AG04450 (cell line): ENCODE measurements at places on chromosomes 2 and 18.

- DNase-seq, result no peak
Observed at GRCh38 chr18:72197591-72197990, 346.6 kb downstream of the CBLN2 start.

- no peak for DNase-seq
Observed at GRCh38 chr2:68283419-68283812, 31.1 kb upstream of the PPP3R1 start.

GRCh38 chr2:216183462-216183861 lies 74.3 kb downstream of the XRCC5 start:
- DNase-seq, result no peak

DNA sequence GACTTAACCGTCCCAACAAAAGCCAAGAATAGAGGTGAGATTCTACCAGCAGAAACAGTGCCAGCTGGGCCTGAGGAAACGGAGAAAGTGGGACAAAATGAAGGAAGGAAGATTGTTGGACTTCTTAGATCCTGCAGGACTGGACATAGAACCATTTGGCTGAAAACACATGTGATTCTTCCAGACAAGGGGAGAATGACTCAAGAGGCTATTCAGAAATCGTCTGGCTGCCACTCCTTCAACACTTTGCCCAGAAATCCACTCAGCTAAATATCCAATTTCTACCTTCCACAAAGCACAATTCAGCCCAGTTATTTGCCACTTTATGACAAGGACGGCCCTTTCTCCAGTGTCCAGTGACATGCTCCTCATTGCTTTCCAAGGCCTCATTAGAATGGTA lies 61.6 kb downstream of the SNORC start:
- DNase-seq, result no peak

- no peak for DNase-seq
Observed at GRCh38 chr2:43759195-43759594, 14.6 kb upstream of the DYNC2LI1 start.

DNA sequence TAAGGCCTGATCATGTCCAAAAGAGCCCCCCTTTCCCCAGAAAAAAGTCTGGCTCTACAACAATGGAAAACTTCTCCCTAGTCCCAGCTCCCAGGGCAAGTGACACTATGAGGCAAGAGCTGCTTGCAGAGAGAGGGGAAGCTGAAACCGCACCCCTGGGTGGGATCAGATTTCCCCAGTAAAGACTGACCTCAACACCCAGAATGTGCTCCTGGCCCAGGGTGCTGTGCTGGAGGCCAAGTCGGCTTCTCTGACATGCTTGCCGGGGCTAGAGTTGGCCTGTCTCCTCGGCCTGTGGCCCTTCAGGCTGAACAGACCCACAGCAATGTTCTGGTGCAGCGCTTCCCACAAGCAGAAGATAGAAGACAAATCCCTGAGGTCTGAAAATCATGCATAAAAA lies 18.4 kb upstream of the ST8SIA3 start:
- DNase-seq, result no peak

DNA sequence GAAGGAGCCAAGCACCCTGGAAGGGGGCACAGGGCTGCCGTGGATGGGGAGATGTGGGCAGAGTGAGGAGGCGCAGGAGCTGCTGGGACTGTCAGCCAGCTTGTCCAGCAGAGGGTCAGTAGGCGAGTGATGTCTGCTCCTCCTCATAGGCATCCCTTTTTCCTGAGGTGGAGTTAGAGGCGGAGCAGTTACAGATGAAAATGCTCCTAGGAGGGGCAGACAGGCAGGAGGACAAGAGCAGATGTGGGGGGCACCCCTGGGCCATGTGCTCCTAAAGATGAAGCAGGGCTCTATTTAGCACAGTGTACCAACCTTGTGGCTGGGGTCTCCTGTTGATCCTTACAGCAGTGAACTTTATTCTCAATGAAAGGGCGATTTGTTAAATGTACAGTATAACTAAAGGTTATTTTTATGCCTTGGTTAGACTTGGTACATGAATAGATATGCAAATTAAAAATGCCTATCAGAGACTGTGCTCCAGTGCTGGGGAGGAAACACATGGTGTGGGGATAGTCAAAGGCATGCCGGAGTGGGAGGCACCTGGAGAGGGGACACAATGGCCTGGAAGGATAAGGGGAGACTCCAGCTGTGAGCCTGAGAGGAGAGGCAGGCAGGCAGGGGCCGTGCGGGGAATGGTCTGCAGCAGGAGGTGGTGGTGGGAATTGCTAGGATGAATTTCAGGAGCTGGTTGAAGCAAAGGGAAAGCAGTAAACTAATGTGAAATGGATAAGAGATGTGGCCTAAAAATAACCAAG lies 175.3 kb downstream of the CLIP4 start:
- no peak for DNase-seq

GRCh38 chr2:239822146-239822831 lies 202.9 kb downstream of the NDUFA10 start:
- no peak for DNase-seq

- no peak for DNase-seq
Observed at GRCh38 chr2:136932700-136933099, 167.4 kb downstream of the THSD7B start.

- DNase-seq, result no peak
Observed at GRCh38 chr2:163775304-163775703, 39.5 kb upstream of the FIGN start.

DNA sequence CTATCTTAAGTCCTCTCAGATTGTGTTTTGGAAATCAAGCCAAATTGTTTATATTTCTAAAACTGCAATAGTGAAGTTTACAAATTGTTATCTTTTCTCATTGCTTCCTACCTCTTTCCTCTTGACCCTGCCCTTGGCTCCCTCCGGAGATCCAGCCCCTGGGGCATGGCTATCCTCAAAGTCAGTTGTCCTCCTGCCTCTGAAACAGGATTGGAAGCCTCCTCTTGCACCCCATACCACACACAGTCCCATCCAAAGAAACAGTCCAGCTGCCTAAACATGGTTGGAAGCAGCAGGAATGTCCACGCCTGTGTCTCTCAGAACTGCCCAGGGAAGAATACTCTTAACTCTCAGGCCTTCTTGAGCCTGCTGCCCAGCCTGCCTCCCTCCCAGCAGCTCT lies 30.1 kb upstream of the COL6A3 start:
- no peak for DNase-seq

DNA sequence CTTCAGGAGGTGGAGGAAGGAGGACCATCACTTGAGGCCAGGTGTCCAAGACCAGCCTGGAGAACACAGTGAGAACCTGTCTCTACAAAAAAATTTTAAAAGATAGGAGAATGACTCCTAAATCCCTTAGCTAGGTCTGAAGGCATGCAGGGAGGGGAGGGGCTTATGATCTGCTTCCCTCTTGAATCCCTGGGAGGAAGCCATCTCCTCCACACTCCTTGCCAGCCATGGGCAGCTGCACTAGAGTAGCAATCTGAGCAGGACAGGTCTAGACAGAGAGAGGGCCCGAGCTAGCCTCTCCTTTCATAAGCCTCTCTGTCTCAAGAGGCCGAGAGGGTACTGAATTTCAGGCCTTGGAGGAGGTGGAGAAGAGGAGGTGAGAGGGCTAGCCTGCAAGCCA lies 42.5 kb downstream of the DAPL1 start:
- no peak for DNase-seq

DNA sequence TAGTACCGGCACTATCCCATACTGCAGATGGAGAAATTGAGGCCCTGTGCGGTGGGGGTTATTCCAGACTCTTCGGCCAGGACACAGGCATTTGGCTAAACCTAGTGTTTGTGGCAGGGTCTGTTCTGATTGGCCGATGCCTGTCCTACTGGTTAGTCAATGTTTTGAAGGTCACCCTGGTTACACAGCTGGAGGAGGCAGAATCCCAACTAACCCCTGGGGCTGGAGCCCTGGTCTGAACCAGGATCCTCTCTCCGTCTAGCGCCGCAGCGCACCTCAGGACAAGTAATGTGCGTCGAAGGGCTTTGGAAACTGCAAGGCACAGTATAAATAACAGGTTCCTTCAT lies 19.4 kb downstream of the TEX44 start:
- no peak for DNase-seq

- DNase-seq, result no peak
Observed at GRCh38 chr2:211181626-211182025, 625.2 kb downstream of the CPS1 start.

DNA sequence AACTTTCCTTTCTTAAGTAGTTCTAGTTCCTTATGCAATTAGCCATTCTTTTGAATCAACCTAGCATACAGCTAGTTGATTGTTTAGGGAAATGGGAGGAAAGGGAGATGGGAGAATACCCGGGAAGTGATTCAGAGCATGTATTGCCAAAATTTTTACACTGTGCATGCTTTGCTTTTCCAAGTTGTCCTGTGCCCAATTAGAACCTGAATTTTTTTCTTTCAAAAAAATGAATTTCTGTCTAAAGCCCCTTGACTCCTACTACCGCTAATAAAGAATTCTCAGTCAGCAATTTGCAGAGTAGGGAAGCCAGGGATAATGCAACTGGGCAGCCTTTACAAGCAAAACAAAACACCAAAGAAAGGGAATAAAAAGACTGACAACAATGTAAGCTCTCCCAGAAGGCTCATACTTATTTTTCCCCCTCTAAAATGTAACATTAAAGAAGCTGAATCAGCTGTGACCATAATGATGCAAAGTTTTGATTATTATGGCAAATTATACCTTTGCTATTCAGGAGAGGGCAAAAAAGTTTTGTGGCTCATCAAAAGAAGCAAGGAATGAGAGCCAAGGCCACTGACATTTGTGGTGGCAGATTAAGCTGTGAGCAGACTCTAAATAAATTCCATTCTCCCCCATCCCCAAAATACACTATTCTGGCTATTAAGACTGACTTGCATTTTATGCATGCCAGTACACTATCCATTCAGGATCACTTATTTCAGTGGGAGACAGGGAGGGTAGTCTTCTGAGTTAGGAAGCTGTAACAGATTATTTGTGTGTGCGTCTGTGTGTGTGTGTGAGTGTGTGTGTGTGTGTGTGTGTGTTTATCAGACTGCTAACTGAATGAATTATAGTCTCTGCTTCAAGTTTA lies 174.3 kb downstream of the ERBB4 start:
- no peak for DNase-seq

DNA sequence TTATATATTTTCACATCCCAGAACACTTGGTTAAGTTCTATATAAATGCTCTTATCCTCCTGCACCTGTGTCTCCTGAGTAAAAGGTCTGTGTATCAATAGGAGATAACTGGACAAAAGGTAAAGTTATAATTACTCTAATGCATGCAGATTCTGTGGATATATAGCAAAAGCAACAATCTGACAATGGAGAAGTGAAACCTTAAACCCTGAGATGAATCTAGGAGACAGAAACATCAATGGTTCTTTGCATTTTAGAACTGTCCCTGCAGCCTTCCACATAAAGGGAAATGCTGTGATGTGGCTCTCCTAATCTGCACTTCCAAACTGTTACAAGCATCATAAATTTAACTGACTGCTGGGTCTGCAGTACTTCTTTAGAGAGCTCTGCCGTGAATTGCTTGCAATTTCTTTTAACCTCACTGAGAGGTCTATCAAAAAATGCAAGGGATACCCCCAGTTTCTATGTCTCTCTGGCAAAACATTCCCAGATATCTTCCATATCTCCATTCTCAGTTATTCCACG lies 42.8 kb upstream of the FSIP2 start:
- no peak for DNase-seq

GRCh38 chr2:222701233-222701632 lies 29.8 kb downstream of the MOGAT1 start:
- DNase-seq, result no peak

- DNase-seq, result no peak
Observed at GRCh38 chr18:27564066-27564465, 379.0 kb upstream of the CHST9 start.

GRCh38 chr2:112920923-112921532 lies 10.1 kb downstream of the IL37 start:
- DNase-seq, result no peak

- no peak for DNase-seq
Observed at GRCh38 chr2:222179592-222179991, 119.2 kb downstream of the PAX3 start.

- DNase-seq, result no peak
Observed at GRCh38 chr2:36277881-36278523, 77.6 kb upstream of the CRIM1 start.

DNA sequence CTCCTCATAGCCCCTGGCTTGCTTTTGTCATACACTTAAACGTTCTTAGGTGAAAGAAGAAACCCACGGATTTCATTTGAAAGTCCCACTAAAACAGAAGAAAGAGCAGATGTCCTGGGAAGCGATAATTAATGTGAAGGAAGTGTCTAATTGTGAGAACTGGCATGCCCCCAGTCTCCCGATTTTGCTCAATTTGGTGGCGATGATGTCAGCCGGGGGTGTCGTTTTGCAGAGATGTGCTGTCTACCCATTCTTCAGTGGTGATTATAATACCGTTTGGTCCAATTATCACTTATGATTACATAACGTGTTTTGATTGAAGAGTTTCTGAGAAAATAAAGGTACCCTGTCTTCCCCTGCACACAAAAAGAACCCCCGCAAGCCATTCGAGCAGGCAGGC lies 103.1 kb downstream of the RTN4 start:
- DNase-seq, result no peak
